ENCODE measurements at places on chromosomes 1 and 21.
A peak's percentile ranks its signal among the peaks of the same experiment; 100 is the strongest.

DNA sequence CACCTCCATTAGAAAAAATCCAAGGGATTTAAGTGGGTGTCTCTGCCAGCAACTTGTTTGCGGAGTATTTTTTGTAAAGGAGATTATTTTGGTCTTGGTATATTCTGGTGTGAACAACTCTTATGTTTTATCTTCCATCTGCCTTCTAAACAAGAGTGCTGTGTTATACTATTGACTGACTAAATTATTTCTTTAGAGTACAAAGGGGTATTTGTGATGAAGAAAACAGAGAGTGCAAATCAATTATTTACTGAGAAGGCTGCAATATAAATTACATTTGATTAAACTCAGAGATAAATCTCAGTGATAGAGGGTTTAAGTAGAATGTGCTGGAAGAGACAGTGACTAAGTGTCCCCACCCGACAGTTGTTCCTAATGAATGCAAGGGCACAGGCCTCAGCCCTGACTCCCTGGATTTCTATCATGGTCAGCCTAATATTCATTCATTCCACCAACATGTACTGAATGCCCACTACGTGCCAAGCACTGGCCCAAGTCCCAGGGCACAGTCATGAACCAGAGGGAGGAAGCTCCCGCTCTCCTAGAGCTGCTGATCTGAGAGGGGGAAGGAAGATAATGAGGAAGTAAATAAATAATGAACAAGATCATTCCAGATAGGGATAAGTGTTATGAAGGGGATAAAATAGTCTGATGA lies 196.9 kb upstream of the C8B start:
- no peak for DNase-seq

DNA sequence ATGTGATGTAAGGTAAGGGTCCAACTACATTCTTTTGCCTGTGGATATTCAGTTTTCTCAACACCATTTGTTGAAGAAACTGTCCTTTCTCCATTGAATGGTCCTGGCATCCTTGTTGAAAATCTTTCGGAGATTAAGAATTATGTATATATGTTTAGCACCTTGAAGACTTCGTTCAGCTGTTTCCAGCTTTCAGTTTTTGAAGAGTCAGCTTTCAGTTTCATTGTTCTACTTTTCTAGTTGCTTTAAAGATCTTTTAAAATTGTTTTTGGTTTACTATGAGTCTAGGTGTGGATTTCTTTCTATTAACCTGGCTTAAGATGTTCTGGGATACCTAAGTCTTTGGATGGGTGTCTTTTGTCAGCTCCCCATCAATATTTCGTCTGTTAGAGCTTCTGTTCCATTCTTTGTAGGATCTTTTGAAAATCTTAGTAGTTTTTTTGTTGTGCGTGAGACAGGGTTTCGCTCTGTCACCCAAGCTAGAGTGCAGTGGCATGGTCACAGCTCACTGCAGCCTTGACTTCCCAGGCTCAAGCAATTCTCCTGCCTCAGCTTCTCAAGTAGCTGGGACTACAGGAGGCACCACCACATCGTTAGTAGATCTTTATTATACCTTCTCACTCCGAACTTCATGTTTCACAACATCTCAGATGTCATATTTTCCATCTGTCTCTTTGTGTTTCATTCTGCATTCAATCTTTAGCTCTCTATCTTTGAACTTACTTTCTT lies 353.5 kb upstream of the B3GALT2 start:
- DNase-seq = peak; percentile 44

- no peak for DNase-seq
Measured at GRCh38 chr1:33743221-33743998, 120.5 kb upstream of the HMGB4 start.

- DNase-seq = no peak
Measured at GRCh38 chr1:187654635-187655034, 825.9 kb downstream of the PLA2G4A start.

- DNase-seq = no peak
Measured at GRCh38 chr1:219837274-219837993, 90.9 kb downstream of the SLC30A10 start.

DNA sequence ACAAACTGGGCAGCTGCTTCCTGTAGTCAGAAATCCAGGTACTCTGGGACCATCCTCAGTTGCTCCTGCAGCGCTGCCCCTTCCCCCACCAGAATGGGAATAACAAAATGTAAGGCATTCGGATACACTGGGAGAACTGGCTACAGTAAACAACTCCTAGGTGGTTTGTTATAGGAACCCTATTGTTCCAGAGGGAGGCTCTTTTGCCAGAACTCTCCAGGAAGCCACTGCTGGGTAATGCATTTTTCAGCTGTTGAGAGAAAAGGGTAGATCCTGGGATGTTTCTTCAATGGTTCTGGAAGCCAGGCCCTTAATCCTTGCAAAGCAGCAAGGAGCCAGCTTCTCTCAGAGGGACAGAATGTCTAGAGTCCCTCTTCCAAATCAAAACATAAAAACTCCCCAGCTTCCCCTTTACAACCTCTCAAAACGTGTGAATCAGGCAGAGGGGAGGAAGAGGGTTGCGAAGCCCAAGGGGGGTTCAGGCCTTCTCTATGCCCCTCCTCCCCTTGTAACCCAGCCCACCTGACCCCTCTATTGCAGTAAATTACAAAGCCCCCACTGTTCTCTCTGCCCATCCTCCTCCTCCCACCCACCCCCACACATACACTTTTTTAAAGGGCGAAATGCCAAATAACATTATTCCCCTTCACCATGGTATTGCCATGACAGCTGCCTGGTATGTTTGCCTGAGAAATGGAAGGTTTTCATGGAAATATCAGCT lies 29.1 kb downstream of the PLPP3 start:
- no peak for DNase-seq

- DNase-seq = peak; percentile 46
Measured at GRCh38 chr1:150973836-150974579, 627 bp downstream of the CERS2 start.

GRCh38 chr1:245177071-245177900 lies 22.5 kb downstream of the KIF26B start:
- no peak for DNase-seq
